ENCODE measurements at places on chromosomes 6 and 20.
A peak's percentile ranks its signal among the peaks of the same experiment; 100 is the strongest.

- peak; percentile 94 for DNase-seq
- peak overlapping the region; percentile 61 for H3K4me3 ChIP-seq
- H3K27me3 ChIP-seq = peaks cover 22% of the 10 kb centered on the region
- H3K36me3 ChIP-seq = no peaks in the 10 kb centered on the region
Measured at GRCh38 chr20:40687384-40688128, 1.5 kb downstream of the MAFB start.

DNA sequence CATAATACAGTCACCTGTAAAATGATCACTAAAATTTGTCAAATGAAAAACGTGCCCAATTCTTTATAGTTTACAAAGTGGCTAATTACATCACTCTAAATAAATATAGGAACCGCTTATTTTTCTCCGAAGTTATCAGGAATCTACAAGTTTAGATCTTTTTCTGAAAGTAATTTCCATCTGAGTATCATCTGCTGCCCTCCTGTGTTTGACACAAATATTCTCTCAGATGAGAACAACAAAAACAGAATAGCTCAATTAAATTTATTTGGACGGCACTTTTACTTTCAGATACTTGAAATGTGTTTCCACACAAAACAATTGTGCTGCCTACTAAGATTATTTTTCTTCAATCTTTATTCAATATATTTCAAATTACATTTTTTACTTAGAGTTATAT, 5.0 kb downstream of the SF3B5 start:
- H3K27me3 ChIP-seq = no peaks in the 10 kb centered on the region
- H3K4me3 ChIP-seq = no peak overlapping the region
- H3K4me1 ChIP-seq = peaks cover 16% of the 10 kb centered on the region
- DNase-seq = no peak
- H3K27ac ChIP-seq = no peak overlapping the region

DNA sequence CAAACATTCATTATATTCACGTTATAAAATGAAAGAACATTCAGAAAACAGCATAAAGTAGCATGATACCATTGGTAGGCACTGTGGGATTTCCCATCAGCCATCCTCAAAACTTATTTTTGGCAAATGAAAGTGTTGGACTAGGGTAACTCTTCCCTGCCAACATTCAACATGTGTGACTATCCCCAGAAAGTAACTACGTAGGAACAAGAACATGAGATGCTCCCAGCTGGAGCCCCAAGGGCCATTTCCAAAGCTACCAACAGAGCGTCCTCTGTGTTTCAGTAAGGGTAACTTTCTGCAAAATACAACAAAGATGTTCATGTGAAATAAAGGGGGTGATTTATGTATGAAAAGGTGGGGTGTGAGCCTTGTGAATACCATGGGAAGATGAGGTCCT, 28.4 kb upstream of the PTPN1 start:
- DNase-seq = no peak
- no peaks in the 10 kb centered on the region for H3K27me3 ChIP-seq
- peaks cover 17% of the 10 kb centered on the region for H3K4me1 ChIP-seq
- no peak overlapping the region for H3K4me3 ChIP-seq

- no peak for DNase-seq
- H3K27ac ChIP-seq = peak overlapping the region; percentile 86
- H3K36me3 ChIP-seq = no peaks in the 10 kb centered on the region
- peaks cover 65% of the 10 kb centered on the region for H3K4me1 ChIP-seq
- peak overlapping the region; percentile 57 for H3K4me3 ChIP-seq
Measured at GRCh38 chr6:127343809-127344659, 625 bp upstream of the ECHDC1 start.

- no peaks in the 10 kb centered on the region for H3K36me3 ChIP-seq
- peak; percentile 81 for DNase-seq
- no peaks in the 10 kb centered on the region for H3K27me3 ChIP-seq
- peak overlapping the region; percentile 48 for H3K4me3 ChIP-seq
Measured at GRCh38 chr6:36840432-36841403, 1.5 kb upstream of the CPNE5 start.

- H3K36me3 ChIP-seq = no peaks in the 10 kb centered on the region
- H3K4me3 ChIP-seq = no peak overlapping the region
- H3K27ac ChIP-seq = no peak overlapping the region
- DNase-seq = no peak
- no peaks in the 10 kb centered on the region for H3K4me1 ChIP-seq
Measured at GRCh38 chr20:60691966-60692615, 560.0 kb upstream of the CDH4 start.

DNA sequence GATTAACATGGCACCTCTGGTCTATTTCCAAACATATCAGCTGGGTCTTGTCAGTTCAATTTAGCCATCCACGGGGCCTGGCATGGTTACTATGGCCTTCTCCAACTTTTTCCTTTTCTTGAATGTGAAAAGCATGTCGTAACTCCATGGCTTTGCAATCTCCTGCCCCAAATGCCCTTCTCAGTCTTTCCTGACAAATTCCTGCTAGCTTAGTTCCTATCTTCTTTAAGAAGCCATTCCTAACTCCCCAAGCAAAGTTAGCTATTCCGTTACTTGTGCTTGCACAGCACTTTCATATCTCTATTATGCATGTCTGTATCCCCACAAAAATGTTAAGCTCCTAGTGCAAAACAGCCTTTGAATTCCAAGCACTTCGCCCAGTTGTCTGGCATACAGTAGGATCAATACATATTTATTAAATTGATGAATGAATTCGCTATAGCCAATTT, 105.6 kb downstream of the AIG1 start:
- H3K4me3 ChIP-seq = no peak overlapping the region
- H3K27me3 ChIP-seq = no peaks in the 10 kb centered on the region
- no peaks in the 10 kb centered on the region for H3K4me1 ChIP-seq
- DNase-seq = no peak
- H3K36me3 ChIP-seq = no peaks in the 10 kb centered on the region
- no peak overlapping the region for H3K27ac ChIP-seq

- peaks cover 4% of the 10 kb centered on the region for H3K4me1 ChIP-seq
- H3K36me3 ChIP-seq = no peaks in the 10 kb centered on the region
- H3K4me3 ChIP-seq = no peak overlapping the region
- H3K27me3 ChIP-seq = no peaks in the 10 kb centered on the region
- H3K27ac ChIP-seq = no peak overlapping the region
Measured at GRCh38 chr20:22696759-22697158, 112.4 kb upstream of the FOXA2 start.

GRCh38 chr6:137044366-137045221, at the start of gene IL20RA:
IL20RA (minus strand) TSS chr6:137044965; CDS start chr6:137044728, 237 bp downstream.
- no peaks in the 10 kb centered on the region for H3K4me1 ChIP-seq
- no peaks in the 10 kb centered on the region for H3K27me3 ChIP-seq
- peak within 1 kb of the TSS; percentile 75 for H3K4me3 ChIP-seq
- DNase-seq = peak; percentile 90
- peak within 1 kb of the TSS; percentile 83 for H3K27ac ChIP-seq
- no peaks in the 10 kb centered on the region for H3K36me3 ChIP-seq
